ENCODE measurements at places on chromosomes 2 and 18.

- DNase-seq = no peak
Measured at GRCh38 chr2:171893196-171893823, 734 bp downstream of the SLC25A12 start.

DNA sequence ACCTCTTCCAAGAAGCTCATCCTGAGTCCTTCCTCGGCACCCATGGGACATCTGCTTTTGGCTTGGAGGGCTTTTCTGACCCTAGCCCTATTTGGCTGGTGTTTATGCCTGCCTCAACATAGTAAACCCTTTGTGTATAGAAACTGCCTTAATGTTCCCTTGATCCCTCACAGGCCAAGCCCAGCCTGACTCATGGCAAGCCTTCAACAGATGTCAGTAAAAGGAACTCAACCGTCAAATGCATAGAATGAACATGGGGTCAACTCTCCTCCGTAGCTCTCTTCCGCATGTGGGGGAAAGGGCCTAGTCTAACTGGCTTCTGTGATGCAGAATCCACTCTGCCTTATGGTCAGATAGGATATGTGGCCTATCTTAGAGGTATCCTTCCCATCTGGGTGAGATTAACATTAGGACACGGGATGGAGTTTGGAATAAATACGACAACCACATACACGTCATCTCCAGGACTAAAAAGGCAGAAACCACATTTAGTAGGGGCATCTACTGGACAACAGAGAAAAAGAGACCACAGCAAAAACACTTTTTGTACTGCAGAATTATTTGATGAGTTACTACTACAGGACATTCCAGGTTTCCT, 2.5 kb upstream of the NPAS2 start:
- no peak for DNase-seq

- no peak for DNase-seq
Measured at GRCh38 chr2:151297882-151298281, 8.4 kb upstream of the NMI start.

DNA sequence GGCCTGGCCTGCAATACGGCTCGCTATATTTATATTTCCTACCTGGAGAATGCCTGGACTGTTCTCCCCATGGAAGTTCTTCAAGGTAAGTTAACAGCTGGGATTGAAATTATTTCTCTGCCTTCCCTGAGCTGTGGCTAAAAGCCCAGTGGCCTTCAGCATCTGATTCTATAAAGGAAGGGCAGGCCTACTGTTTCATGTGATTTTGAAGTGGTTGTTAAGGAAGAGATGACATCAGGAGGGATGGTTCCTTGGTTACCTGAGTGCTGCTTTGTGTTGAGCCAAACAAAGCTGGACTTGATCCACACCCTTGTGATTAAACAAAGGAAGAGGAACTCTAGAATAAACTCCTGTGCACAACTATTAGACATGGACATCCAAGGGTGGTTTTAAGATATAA, 61.6 kb downstream of the MFSD6 start:
- DNase-seq = no peak

DNA sequence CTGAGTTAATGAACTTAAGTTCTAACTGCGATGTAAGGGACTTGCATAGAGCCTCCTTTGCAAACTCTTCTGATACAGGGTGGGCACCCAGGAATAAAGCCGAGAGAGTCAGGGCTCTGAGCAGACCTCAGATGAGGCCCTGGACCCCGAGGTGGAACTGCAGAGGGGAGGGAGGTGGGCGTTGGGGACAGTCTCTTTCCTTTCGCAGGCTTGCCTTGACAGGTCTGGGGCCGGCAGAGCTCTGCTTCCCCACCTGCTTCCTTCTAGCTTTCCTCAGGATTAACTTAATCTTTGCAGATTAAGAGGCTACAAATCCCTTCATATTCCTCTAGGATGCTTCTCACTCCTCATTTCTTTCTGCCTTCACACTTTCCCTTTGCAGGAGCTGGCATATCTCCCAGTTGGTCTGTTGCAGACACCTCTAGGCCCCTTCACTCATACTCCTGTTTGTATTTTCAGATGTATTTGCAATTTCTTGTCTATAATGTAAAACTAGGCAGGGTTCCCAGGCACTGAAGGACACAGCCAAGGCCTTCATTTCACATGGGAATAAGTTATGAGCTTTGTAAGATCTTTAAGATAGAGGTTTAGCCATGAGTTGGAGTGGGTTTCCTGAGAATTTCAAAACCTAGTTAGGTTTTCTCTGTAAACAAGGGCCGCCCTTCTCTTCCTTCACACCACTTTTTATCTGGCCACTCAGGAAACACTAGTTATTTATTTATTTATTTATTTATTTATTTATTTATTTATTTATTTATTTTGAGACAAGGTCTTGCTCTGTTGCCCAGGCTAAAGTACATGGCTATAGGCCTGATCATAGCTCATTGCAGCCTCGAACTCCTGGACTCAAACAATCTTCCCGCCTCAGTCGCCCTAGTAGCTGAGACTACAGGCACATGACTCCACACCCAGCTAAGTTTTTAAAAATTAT, 70.9 kb downstream of the MTCL1 start:
- no peak for DNase-seq

- no peak for DNase-seq
Measured at GRCh38 chr2:238884812-238885408, 37.0 kb downstream of the TWIST2 start.

Data from GM06990 (cell line).